ENCODE measurements at places on chromosomes 3 and 15. TPM values are rescaled to one million over a fixed set of nuclear protein-coding genes. Genes with fewer than 3 reads are reported as not detected.

Gene IGDCC3
- total RNA-seq: not detected

Gene LYZL4
- not detected for total RNA-seq

Gene ZCWPW2
- total RNA-seq: 0.28 TPM

Gene HIGD2B
- total RNA-seq: 0.28 TPM

Gene SGO1
- total RNA-seq: not detected

Gene C3orf20
- total RNA-seq: 0.14 TPM

Gene IFT80
- total RNA-seq: 16.1 TPM

Gene SKOR1
- 1.8 TPM for total RNA-seq

Gene AHSG
- total RNA-seq: not detected

Gene GOLGA8N
- total RNA-seq: 4.3 TPM

Gene FOXL2NB
- total RNA-seq: not detected

Gene SLMAP
- 52.2 TPM for total RNA-seq

Gene RYR3
- total RNA-seq: not detected

Gene MYRIP
- not detected for total RNA-seq

Gene FANCI
- 6.1 TPM for total RNA-seq

Gene FBXW12
- total RNA-seq: not detected
